Keratinocyte (primary cell): ENCODE measurements at places on chromosomes 7 and 10.

- no peak for DNase-seq
Observed at GRCh38 chr7:128271942-128272481, 30.9 kb downstream of the LEP start.

DNA sequence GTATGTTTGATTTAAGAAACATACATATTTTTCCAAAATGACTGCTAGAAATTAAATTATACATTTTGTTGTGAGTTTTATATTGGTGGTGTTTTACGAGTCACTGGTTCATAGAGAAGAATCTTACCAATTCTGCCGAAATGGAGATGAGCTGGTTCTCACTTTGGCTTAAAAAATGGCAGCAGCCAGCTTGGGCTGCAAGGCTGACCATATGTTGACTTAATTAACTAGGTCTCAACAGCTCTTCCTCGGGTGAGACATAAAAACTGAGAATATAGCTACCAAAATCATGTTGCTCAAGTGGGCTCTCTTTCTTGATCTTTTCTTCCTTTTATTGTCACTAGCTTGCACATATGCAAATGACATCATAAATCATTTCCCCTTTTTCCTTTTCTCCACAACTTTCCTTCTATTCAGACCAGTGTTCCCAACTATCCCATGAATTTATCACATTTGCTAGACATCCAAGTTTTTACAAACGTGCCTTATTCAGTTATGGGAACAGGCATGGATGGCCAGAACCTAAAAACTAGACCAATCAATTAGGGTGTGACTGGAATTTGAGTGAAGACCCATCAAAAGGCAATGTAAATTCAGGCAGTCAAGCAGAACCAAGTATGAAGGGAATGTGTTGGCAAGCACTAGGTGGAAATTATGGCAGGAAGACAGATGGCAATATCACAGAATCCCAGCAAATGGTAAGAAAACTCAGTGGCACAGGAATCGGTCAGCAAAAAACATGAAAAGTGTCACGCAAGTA is 6.4 kb upstream of the TSPAN12 start:
- DNase-seq = no peak

DNA sequence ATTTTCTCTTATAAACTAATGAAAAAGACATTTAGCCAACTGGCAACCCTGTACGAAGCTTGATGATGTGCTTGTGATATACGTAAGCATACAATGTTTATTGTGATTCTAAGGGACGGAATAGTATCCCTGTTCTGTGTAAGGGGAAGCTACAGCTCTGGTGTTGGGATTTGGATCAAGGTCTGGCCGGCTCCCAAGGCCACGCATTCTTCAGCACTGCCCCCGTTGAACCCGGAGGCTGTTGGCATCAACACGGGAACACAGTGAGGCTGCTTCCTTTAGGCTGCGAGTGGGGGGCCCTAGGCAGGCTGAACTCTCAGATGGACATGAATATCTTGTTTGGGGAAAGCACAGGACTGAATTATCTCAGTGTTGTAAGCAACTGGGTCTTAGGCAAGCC is 180.6 kb downstream of the CAMK1D start:
- no peak for DNase-seq

DNA sequence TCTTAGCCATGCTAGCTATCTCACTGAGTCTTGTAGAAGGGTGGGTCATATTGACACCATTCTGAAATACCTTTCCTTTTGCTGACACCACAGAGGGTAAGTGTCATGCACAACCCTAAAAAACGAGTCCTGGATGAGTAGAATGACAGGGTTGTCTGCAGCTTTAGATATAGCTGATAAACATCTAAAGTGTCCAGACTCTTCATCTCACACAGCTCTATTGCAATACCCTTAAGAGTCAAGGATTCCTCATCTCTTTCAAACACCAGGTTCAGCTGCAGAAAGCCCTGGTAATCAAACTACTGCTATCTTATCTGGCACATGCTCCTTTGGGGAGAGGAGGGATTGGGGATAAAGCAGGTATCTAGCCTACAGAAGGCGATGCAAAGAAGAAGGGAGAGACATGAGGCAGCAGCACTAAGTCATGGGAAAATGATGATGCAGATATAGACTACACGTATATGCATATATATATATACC is 127.0 kb downstream of the ANK3 start:
- DNase-seq = no peak

GRCh38 chr7:142612237-142612881 is 136.9 kb upstream of the PRSS1 start:
- DNase-seq = no peak

DNA sequence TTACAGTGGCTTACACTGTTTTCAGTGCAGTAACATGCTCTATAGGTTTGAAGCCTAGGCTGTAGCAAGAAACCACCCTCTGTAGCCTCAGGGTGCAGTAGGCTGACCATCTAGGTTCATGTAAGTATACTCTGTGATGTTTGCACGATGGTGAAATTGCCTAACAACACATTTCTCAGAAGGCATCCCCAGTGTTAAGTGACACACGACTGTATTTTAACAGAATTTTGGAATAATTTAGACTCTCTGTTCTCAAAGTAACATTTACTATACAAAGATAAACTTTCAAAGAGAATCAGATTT is 44.6 kb upstream of the BHLHA15 start:
- DNase-seq = no peak

DNA sequence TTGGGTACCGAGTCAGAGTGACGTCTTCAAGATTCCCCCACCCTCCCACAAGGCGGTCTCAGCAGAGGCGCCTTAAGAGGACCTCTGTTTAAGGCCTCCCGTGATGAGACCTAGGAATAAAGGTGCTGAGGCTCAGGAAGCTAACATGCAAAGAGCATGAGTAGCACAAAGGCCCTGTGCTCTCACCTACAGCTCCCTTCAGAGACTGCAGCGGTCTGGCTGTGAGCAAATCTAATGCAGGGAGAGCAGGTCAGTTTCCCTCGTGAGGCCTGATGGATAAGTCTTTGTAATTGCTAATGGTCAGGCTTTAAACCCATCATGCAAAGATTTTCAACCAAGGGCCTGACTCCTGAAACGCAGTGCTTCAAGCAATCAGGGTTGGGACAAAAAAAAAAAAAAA is 909.3 kb upstream of the GHITM start:
- DNase-seq = no peak

DNA sequence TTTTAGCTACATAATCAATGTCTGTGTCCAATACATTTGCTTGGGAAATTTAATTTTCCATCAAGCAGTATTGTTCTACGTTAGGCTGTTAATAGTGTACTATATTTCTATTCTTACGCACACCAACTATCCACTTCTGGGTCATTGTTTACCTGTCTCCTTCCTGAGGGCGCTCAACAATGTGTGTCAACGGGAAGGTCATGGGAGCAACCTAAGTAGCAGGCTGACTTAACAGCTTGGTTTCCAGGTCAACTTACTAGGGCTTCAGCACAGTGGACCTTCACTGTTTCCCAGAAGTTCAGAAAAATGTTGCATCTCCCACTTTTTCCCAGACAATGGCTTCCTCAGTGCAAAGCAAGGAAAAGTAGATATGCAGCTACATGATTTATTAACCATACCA is 13.7 kb downstream of the THSD7A start:
- no peak for DNase-seq

DNA sequence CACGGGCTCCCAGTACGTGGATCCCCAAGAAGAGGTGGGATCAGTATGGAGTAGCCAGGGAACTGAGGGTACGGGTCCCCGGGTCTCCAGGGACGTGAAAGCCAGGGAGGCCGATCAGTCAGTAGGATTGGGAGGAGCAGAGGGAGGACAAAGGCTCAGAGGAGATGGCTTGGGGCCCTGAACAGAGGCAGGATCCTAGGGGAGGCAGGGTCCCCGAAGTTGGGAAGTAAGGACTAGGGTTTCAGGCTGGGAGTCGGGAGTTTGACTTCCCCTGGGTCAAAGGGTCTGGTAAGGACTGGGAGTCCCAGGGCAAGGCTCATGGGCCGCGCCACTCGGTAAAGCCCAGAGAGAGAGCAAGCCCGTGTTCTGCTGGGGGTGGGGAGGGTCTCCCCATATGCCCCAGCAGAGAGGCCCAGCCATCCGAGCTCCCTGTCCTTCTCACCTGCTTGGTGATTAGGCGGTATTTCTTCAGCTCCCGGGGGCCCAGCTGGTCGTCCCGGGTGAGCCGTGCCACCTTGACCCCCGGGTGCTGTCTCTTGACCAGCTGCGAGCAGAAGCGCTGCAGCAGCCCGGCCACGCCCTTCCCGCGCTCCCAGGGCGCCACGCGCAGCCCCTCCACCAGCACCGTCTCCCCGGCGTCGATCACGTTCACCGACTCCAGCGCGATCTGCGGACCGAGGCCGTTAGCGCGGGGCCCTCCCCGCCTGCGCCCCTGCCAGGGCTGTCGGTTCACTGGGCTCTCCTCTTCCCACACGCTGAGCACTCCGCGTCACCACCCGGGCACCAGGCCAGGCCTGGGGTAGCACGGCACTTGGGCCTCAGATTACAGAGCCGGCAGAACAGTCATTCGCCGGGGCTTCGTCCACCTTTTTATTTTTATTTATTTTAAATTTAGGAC is 7.0 kb downstream of the NAT16 start:
- no peak for DNase-seq

- DNase-seq = no peak
Observed at GRCh38 chr10:9535744-9536143, 1481.3 kb downstream of the GATA3 start.

DNA sequence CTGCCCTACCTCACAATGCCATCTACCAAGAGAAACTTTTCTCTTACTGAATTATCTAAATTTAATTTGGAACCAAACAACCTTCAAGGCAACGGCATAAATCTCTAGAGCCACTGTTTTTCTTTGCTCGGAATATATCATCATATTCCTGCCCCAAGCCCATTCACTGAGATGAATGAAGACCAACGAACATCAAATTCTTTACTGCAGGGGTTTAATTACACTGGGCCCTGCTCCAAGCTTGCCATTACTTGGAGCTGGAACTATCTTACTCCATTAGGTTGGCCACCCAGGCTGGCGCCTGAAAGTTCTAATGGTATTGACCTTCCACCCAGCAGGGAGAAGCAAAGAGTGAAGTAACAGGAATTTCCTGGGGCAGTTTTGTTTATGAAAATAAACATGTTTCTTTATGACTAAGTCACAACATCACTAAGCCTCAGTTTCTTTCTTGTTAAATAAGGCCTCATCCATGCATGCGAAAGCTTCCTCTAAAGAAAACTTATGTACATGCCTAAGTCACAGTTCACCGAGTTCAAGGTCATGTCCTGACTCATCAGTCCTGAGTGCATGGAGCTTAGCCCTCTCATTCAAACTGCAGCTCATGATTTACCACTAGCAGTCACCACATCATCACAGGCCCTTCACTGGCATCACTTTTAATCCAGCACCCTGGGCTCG is 42.1 kb upstream of the ANAPC16 start:
- DNase-seq = no peak

- no peak for DNase-seq
Observed at GRCh38 chr7:2405601-2406345, 2.4 kb downstream of the CHST12 start.

- no peak for DNase-seq
Observed at GRCh38 chr10:17683541-17683940, 39.6 kb downstream of the STAM start.
